ENCODE measurements at places on chromosomes 7 and 10.

- no peak for DNase-seq
Observed at GRCh38 chr10:71547876-71548846, 151.4 kb downstream of the CDH23 start.

- DNase-seq: no peak
Observed at GRCh38 chr7:42138691-42139090, 98.3 kb downstream of the GLI3 start.

GRCh38 chr10:34811968-34812514 lies 3.1 kb downstream of the PARD3 start:
- no peak for DNase-seq

GRCh38 chr10:11687357-11687771 lies 54.8 kb upstream of the ECHDC3 start:
- no peak for DNase-seq

- DNase-seq: no peak
Observed at GRCh38 chr10:93994438-93994801, 689 bp downstream of the PLCE1 start.

DNA sequence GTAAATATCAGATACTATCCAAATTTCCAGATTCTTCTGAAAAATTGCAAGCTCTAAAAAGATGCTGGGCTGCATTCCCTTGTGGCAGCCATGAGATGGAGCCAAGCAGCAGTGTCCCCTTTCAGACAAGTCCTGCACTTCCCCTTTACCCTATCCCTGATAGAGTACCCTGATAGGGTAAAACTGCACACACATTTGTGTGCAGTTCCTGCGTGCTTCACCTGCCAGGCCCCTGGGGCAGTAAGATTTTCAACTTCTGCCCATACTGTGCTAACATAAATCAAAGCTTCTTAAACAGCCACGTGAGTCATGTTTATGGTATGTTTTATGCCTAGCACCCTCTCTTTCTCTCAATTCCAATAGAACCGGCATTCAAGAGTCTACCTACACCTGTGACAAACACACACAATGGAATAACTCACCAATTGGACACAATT lies 52.2 kb downstream of the IFIT5 start:
- DNase-seq: no peak

- no peak for DNase-seq
Observed at GRCh38 chr10:17473228-17473950, 19.0 kb upstream of the ST8SIA6 start.

- no peak for DNase-seq
Observed at GRCh38 chr10:102775201-102775934, 31.6 kb downstream of the WBP1L start.

DNA sequence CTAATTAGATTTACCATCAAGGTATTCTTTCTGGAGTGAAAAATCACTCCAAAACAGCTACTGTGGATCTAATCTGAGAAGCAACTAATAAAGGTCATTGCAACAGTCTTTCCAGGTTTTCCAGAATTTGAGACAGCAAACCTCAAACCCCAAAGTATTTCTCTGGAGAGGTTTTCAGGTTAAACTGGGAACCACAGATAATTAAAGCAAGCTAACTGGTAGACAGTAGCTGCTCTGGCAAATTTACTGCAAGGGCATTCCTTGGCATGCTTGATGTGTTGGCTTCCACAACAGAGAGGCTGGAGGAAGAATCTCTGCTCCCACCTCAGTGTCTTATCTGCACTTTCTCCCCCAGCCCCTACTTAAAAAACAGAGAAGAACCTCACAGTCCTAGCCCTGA lies 140.0 kb upstream of the NRBF2 start:
- no peak for DNase-seq

- DNase-seq: no peak
Observed at GRCh38 chr10:109937460-109938065, 14.3 kb upstream of the XPNPEP1 start.

GRCh38 chr7:81534446-81534845 lies 235.4 kb downstream of the HGF start:
- no peak for DNase-seq

DNA sequence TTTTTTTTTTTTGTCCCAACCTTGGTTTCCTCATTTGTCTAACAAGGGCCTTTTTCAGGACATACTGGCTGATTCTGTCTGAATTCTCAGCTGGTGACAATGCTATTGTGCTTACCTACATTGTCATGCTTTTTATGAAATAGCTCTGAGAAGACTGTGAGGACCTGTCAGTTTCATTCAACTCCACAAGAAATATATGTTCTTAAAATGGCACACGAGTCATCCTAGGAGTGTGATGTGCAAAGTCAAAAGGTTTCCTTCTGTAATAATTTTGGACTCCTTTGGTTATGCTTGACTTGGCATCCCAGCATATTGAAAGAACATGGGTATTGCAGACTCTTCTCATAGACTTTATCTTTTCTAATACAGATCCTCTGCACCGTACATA lies 316.0 kb downstream of the GFRA1 start:
- no peak for DNase-seq

DNA sequence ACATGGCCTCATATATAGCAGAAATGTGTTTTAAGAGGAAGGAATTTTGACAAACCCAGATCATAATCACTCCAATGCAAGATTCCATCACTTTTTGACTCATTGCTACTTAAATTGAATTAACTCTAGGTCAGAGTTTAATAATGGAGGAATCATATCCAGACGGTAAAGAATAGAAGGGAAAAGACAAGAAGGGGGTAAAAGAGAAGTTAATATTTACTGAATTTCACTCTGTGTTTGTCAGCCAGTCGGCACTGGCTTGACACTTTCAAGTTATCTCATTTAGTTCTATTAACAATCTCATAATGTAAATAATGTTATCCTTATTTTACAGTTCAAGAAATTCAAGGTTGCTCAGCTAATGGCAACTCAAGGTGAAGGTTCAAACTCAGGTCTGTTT lies 147.5 kb downstream of the SEMA3A start:
- no peak for DNase-seq

GRCh38 chr10:69223028-69223342 lies 2.9 kb downstream of the HKDC1 start:
- DNase-seq: no peak

- DNase-seq: no peak
Observed at GRCh38 chr10:1217237-1217587, 161.0 kb downstream of the WDR37 start.

DNA sequence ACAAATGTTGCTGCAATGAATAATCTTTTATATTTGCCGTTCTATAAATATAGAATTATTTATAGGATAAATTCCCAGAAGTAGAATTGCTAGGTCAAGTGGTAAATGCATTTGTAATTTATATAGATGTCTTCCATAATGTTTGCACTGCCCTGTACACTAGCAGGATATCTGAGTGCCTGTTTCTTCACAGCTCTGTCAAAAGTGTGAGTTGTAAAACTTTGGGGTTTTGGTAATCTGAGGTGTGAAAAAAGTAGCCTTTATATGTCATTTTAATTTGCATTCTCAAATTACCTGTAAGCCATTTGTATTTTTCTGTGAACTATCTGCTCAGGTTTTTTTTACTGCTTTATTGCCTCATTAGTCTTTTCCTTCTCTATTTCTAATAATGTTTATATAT lies 271.2 kb downstream of the NEBL start:
- no peak for DNase-seq
